Activated CD4-positive, alpha-beta memory T cell treated with anti-CD3 and anti-CD28 coated beads, Interleukin-2, amount 10 ng/mL, durations not matched to agents 7 days and 5 days (primary cell): ENCODE measurements at places on chromosomes 5 and 9. TPM values are rescaled to one million over a fixed set of nuclear protein-coding genes. Genes with fewer than 3 reads are reported as not detected.

GRCh38 chr5:162282191-162282590, 214.6 kb downstream of the GABRG2 start:
- no peaks in the 10 kb centered on the region for H3K27me3 ChIP-seq
- no peak for DNase-seq
- no peaks in the 10 kb centered on the region for H3K4me1 ChIP-seq
- no peaks in the 10 kb centered on the region for H3K36me3 ChIP-seq

- no peak overlapping the region for H3K27ac ChIP-seq
- no peaks in the 10 kb centered on the region for H3K4me1 ChIP-seq
- H3K36me3 ChIP-seq, result no peaks in the 10 kb centered on the region
- DNase-seq, result no peak
These were observed 107.3 kb downstream of the ZNF608 start for GRCh38 chr5:124639095-124639665.

- H3K4me1 ChIP-seq, result no peaks in the 10 kb centered on the region
- H3K4me3 ChIP-seq, result no peak overlapping the region
- H3K27ac ChIP-seq, result no peak overlapping the region
- no peak for DNase-seq
- H3K36me3 ChIP-seq, result no peaks in the 10 kb centered on the region
These were observed 111.4 kb downstream of the PDE8B start for GRCh38 chr5:77321793-77322394.

DNA sequence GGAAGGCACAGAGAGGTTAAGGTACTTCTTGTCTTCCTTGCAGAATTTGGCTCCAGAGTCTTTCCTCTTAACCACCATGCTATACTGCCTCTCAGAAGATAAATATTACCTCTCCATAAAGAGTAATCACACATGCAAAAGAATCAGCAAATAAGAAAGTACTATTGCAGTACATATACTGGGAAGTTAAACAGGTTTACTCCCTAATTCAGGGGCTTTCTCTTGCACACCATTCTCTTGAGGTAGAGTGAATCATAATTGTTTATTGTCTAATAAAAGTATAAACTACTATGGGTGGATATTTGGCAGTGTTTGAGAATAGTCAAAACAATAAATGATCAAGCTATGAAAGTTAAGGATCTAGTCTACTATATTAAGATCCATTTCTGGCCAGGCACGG, 40.4 kb downstream of the SPINK5 start:
- no peaks in the 10 kb centered on the region for H3K36me3 ChIP-seq
- no peak for DNase-seq
- no peaks in the 10 kb centered on the region for H3K27me3 ChIP-seq
- H3K4me3 ChIP-seq, result no peak overlapping the region

DNA sequence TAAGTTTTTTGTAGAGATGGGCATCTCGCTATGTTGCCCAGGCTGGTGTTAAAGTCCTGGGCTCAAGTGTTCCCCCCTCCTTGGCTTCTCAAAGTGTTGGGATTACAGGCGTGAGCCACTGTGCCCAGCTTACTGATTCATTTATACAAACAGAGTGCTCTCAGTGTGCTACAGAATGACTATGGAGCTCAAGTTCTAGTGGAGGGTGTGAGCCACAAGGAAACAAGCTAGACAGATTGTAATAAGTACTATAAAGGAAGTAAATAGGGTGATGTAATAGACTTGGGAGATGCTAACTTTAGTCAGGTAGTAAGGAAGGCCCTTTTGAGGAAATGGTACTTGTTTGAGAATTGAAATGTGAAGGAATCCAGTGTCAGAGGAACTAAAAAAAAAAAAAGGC, 1.7 kb upstream of the TMEM267 start:
- no peak overlapping the region for H3K4me3 ChIP-seq
- peaks cover 35% of the 10 kb centered on the region for H3K36me3 ChIP-seq
- H3K4me1 ChIP-seq, result peaks cover 46% of the 10 kb centered on the region
- no peak for DNase-seq
- H3K27me3 ChIP-seq, result no peaks in the 10 kb centered on the region

DNA sequence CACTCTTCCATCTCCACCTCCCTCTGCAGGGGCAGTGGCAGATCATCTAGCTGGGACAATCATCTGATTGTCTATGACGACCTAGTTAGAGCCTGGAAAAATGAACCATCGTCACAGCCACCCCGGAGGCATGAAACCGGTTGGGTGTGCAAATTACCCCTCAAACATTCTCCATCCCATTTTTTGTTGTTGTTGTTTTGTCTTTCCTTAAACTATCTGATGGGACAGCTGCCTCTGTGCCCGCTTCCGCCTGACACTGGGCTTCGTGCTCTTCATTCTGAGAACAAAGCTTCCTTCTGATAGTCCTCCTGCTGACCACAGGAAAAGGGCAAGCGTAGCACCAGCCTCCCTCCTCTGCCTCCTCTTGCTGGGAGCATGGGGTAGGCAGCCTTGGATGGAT, 7.0 kb upstream of the NDST1 start:
- H3K27me3 ChIP-seq, result no peaks in the 10 kb centered on the region
- no peaks in the 10 kb centered on the region for H3K4me1 ChIP-seq
- no peak overlapping the region for H3K4me3 ChIP-seq
- H3K27ac ChIP-seq, result no peak overlapping the region

DNA sequence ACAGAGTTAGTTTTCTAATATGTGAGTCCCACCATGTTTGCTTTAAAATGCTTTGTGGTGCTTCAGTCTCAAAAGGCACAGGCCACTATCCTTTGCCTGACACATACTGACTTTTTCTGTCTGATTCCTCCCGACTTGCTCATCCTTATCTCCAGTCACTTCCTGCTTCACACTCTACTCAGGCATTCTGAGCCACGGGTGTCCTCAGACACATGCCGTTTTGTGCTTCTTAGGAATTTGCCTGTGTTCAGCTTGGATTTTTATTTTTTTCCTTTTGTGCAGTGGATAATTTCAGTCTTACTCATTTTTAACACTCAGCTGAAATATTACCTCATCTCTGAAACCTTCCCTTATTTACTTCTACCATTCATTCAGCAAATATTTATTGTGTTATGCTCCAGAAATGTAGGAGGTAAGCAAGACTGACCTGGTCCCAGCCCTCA, 54.1 kb downstream of the MAN2A1 start:
- H3K27ac ChIP-seq, result no peak overlapping the region
- no peaks in the 10 kb centered on the region for H3K27me3 ChIP-seq
- DNase-seq, result no peak
- H3K4me1 ChIP-seq, result peaks cover 23% of the 10 kb centered on the region

DNA sequence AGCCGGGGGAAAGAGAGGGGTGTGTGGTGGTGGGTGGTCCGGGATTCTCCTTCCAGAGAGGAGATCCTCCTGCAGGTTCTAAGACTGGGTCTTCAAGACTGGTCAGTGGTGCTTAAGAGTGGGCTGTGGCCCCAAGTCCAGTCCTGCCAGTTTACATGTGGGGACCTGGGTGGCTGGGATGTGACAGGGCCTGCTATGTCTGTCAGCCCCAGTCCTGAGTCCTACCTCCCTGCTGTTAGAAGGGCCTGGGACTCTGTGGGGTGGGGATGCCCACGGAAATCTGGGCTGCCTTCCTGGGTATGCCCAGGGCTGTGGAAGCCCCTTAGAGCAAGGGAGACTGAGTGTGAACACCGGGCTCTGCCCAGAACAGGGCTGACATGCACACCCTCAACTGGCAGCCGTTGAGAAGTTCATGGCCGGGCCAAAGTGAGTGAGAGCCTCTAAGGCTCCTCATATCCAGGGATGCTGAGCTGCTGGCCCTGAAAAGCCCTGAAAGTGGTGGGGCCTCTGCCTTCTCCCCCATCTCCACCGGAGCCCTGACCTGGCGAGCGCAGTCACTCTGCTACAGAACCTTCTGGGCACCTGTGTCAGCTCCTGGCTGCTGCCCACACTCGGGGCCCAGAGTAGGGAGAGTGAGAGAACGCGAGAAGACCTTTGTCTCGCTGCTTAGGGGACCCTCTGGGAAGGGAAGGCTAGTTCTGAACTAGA, 1.7 kb downstream of the PHF2 start:
- H3K4me1 ChIP-seq, result peaks cover 27% of the 10 kb centered on the region
- peak; percentile 17 for DNase-seq
- H3K4me3 ChIP-seq, result peak overlapping the region; percentile 80
- peak overlapping the region; percentile 80 for H3K27ac ChIP-seq
- no peaks in the 10 kb centered on the region for H3K27me3 ChIP-seq

DNA sequence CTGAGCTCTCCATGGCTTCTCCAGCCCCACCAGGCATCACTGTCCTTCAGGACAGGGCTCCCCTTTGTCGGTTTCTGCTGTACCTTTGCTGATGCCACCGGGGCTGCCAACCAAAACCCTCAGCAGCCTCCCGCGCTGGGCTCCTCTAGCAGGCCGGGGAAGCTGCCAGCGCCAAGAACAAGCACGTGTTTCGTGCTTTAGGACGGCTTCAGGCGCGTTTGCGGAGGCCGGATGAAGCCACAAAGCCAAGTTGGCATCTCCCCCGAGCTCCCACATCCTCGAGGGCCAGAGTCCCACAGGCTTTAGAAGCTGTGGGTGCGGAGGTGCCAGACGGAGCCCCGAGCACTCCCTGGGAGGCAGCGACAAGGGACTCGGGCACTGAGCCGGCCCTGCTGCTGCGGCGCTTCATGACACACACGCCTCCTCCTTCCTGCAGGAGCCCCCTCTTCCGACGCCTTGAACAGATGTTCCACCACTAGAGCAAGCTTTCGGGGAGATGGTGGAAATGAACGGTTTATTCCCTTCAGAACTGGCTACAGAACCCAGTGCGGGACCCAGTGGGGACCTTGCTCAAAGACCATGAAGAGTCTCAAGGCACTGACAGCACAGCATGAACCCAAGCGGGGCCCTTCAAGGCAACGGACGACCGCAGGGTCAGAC, 36.7 kb downstream of the SARDH start:
- H3K4me1 ChIP-seq, result peaks cover 36% of the 10 kb centered on the region
- no peaks in the 10 kb centered on the region for H3K36me3 ChIP-seq
- H3K27ac ChIP-seq, result peak overlapping the region; percentile 57
- H3K4me3 ChIP-seq, result peak overlapping the region; percentile 25
- DNase-seq, result peak; percentile 41
- peaks cover 16% of the 10 kb centered on the region for H3K27me3 ChIP-seq

DNA sequence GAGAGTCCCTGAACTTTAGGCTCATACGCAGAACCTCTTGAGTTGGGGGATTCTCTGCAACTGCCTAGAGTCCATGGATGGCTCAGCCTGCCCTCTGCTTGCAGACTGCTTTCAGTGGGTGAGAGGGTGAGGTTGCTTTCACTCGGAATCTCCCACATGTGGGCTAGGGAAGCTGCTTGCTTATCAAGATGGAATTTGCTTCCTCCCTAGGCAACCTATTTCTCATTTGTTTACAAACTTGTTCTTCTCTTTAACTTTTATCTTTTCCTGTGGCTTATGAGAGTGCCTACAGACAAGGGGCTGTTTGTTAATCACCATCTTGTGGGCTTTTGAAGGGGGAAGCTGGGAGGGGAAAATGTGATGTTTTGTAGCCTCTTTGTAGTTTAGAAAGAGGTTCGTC, 10.0 kb downstream of the TLE4 start:
- peaks cover 56% of the 10 kb centered on the region for H3K4me1 ChIP-seq
- H3K36me3 ChIP-seq, result peaks cover 35% of the 10 kb centered on the region
- H3K27ac ChIP-seq, result no peak overlapping the region

- peaks cover 3% of the 10 kb centered on the region for H3K4me1 ChIP-seq
- no peak for DNase-seq
- H3K36me3 ChIP-seq, result no peaks in the 10 kb centered on the region
These were observed 320.1 kb downstream of the ADAMTS6 start for GRCh38 chr5:65161655-65162054.

- no peaks in the 10 kb centered on the region for H3K36me3 ChIP-seq
- H3K27ac ChIP-seq, result no peak overlapping the region
- H3K27me3 ChIP-seq, result no peaks in the 10 kb centered on the region
- H3K4me1 ChIP-seq, result no peaks in the 10 kb centered on the region
- no peak overlapping the region for H3K4me3 ChIP-seq
- DNase-seq, result no peak
These were observed 99.8 kb downstream of the NFIB start for GRCh38 chr9:14214065-14214684.

DNA sequence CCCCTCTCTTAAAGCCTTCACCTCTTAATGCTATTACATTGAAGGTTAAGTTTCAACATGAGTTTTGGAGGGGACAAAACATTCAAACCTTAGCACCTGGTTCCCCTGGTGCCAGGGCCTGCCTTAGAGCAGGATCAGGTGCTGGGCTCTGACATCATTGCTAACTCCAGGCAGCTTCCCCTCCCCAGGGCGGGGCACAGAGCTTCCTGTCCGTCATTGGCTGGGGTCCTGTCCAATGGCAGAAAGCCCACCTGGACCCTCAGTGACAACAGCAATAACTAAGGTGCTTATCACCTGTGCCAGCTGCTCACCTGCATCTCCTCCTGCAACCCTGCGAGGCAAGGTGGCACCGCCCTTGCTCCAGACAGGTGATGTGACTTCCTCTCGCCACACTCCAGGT, 177.4 kb downstream of the NSG2 start:
- H3K4me3 ChIP-seq, result no peak overlapping the region
- no peaks in the 10 kb centered on the region for H3K36me3 ChIP-seq
- H3K27ac ChIP-seq, result no peak overlapping the region
- H3K27me3 ChIP-seq, result no peaks in the 10 kb centered on the region
- H3K4me1 ChIP-seq, result no peaks in the 10 kb centered on the region

GRCh38 chr9:19161257-19162025, 34.1 kb upstream of the PLIN2 start:
- DNase-seq, result peak; percentile 67
- no peaks in the 10 kb centered on the region for H3K27me3 ChIP-seq
- H3K4me1 ChIP-seq, result peaks cover 21% of the 10 kb centered on the region
- H3K27ac ChIP-seq, result peak overlapping the region; percentile 88
- no peaks in the 10 kb centered on the region for H3K36me3 ChIP-seq
- peak overlapping the region; percentile 30 for H3K4me3 ChIP-seq

DNA sequence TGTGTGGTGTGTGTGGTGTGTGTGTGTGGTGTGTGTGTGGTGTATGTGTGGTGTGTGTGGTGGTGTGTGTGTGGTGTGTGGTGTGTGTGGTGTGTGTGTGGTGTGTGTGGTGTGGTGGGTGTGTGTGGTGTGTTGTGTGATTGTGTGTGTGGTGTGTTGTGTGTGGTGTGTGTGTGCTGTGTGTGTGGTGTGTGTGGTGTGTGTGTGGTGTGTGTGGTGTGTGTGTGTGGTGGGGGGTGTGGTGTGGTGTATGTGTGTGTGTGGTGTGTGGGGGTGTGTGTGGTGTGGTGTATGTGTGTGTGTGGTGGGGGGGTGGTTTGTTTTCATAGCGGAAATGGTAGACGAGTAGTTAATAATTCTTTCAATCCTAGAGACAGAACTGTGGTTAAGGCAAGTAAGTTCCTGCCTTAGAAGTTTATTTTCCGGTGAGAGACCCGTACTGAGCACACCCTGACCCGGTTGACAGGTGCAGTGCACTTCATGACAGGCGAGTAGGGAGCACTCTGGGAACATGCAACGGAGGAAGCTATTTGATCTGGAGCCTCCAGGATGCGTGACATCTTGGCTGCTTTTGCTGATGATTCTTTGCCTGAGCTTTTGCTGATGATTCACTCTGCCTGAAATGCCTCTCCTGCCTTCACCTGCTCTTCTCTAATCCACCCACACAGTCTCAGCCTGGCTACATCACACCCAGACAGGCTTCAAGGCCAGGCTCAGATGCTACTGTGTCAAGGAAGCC, 21.7 kb upstream of the FAT2 start:
- no peaks in the 10 kb centered on the region for H3K36me3 ChIP-seq
- peak overlapping the region; percentile 42 for H3K27ac ChIP-seq
- H3K27me3 ChIP-seq, result peaks cover 10% of the 10 kb centered on the region
- DNase-seq, result peak; percentile 33

- no peak overlapping the region for H3K4me3 ChIP-seq
- H3K4me1 ChIP-seq, result peaks cover 10% of the 10 kb centered on the region
- no peak for DNase-seq
These were observed 31.6 kb downstream of the ABLIM3 start for GRCh38 chr5:149172709-149173505.

CSNK1A1 gene
- 194 TPM for total RNA-seq

CDX1 gene
- not detected for total RNA-seq

IFNA21 gene
- not detected for total RNA-seq

CACFD1 gene
- 0.68 TPM for total RNA-seq

SHLD3 gene
- 3.6 TPM for total RNA-seq

AGXT2 gene
- total RNA-seq, result not detected

RARS1 gene
- total RNA-seq, result 62.0 TPM

ARL14EPL gene
- total RNA-seq, result not detected

KIF4B gene
- not detected for total RNA-seq

RAB14 gene
- 68.1 TPM for total RNA-seq

GABRA1 gene
- total RNA-seq, result not detected
